ENCODE measurements at places on chromosomes 12 and 14. TPM values are rescaled to one million over a fixed set of nuclear protein-coding genes. Genes with fewer than 3 reads are reported as not detected.

Gene INSM2
- 9.6 TPM for total RNA-seq

Gene DACT1
- 47.7 TPM for total RNA-seq

Gene CYP27B1
- total RNA-seq: 1.2 TPM

Gene IKZF4
- total RNA-seq: 4.9 TPM

Gene EPYC
- not detected for total RNA-seq

GRCh38 chr12:58196971-58197370 lies 255.6 kb downstream of the ATP23 start:
- no peak for DNase-seq

GRCh38 chr12:42235426-42235825 lies 2.6 kb downstream of the YAF2 start:
- no peak for DNase-seq

DNA sequence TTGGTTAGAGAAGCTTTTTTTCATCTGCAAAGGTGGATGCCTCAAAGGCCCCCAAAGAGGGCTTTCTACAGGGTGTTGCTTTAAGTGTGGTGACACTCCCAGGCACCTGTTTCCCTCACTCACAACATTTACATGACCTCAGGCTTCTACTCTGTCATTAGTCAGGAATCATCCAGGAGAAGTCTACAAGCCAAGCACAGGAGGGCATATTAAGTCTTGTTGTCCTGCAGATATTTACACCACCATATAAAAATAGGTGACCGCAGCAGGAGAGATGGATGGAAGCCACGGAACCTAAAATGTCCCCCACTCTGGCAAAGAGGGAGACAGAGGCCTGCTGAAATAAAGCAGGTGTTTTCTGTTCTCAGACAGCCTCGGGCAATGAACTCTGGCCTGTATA lies 7.5 kb upstream of the DPF3 start:
- no peak for DNase-seq

DNA sequence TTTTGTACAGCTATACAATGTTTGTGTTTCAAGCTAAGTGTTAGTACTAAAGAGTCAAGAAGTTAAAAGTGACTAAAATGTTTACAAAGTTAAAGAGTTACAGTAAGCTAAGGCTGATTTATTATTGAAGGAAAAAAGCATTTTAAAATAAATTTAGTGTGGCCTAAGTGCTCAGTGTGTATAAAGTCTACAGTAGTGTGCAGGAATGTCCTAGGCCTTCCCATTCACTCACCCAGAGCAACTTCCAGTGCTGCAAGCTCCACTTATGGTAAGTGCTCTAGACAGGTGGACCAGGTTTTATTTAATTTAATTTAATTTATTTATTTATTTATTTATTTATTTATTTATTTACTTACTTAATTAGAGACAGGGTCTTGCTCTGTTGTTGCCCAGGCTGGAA lies 19.6 kb downstream of the DLK1 start:
- DNase-seq: no peak

DNA sequence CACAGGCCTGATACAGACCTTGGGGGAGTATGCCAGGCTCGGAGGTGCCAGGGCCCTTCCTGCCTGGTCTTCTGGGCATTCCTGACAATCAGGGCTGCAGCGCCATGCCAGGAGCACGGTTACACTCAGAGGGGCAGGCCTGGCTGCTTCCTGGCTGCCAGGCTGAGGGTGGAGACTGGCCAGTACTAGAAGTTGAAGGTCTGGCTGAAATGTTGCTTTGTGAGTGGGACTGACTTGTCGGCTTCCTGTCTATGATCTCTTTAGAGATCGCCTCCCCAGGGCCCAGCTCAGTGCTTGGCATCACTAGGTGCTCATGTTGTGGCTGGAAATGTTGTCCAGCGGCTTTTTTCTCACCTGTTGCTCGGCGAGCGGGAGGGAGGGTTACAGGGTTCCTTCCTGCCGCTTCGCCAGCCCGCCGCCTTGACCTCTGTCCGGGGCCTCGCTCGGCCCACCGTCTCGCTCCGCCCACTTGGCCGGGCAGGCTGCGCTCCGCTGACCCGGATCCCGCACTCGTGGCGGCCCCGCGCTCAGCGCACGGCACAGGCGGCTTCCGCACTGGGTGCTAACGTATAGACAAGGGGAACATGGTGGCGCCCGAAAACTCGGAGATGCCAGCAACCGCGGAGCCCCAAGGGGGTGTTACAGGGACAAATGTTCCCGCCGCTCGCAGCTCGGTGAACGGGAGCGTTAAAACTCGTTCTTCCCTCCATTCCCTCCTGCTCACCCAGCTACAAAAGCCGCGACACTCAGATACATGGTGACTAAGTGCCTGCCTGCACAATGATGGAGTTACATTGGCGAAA lies 32.6 kb downstream of the PAPLN start:
- peak; percentile 22 for DNase-seq

Measured in cerebellum (tissue), 4 donors.